ENCODE measurements at places on chromosomes 4 and X.

- DNase-seq = no peak
Observed at GRCh38 chrX:67726018-67726417, 182.2 kb downstream of the AR start.

- no peak for DNase-seq
Observed at GRCh38 chr4:26779224-26779623, 81.4 kb upstream of the STIM2 start.

DNA sequence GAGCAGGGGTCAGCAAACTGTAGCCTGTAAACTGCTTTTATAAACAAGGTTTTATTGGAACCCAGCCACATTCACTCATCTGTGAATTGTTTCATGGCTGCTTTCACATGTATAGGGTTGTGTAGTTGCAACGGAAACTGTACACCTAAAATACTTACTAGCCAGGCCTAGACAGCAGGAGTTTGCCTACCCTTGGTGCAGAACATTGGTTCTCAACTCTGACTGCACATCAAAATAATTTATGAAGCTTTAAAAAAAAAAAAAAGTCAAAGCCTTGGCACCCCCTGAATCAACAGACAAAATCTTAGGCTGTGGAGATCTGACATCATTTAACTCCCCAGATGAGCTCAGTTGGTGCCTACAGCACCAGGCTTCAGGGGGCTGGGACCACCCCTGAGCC lies 27.8 kb downstream of the ADGRA3 start:
- no peak for DNase-seq

DNA sequence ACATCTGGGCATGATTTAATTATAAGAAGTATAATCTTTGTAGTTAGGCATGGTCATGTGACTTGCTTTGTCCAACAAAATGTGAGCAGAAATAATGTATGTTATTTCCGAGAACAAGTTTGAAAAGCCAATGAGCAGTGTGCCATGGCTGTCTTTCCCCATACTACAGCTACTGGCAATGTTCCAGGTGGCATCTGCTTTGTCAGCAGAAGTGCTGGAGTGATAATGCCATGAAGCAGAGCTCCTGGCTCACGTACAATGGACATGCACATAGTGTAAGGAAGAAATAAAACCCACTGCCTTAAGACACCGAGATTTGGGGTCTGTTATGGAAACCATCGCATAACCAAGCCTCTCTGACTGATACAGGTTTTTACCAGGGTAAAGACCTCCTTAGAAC lies 212.6 kb upstream of the RASGEF1B start:
- DNase-seq = no peak

GRCh38 chr4:48022192-48022799 lies 5.7 kb downstream of the NIPAL1 start:
- DNase-seq = no peak

GRCh38 chrX:14916017-14916674 lies 42.9 kb downstream of the MOSPD2 start:
- DNase-seq = no peak

GRCh38 chrX:2514131-2514530 lies 13.4 kb upstream of the DHRSX start:
- no peak for DNase-seq

GRCh38 chrX:108347800-108348199 lies 90.4 kb downstream of the COL4A6 start:
- no peak for DNase-seq

DNA sequence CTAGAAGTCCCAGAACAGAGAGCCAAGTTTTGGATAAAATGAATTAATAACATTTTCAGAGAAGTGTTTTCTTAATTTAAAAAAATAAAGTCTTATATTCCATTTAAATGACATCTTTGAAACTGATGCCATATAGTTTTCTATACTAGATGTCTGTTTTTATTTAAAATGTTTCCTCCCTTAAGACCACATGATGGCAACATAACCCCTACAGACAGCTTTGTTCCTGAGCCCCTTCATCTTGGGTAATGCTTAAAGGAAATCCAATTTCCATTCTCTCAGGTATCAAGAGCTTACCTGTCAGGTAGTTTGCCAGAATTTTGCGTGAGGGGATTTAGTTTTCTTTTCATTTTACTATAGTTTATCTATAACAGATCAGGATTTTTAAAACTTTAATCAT lies 181.4 kb upstream of the UGT8 start:
- no peak for DNase-seq

GRCh38 chr4:68895561-68896198 lies 55.9 kb downstream of the UGT2A3 start:
- DNase-seq = no peak

- DNase-seq = no peak
Observed at GRCh38 chrX:29419774-29420553, 795.4 kb upstream of the MAGEB2 start.

- no peak for DNase-seq
Observed at GRCh38 chrX:112849016-112849415, 8.4 kb upstream of the AMOT start.

DNA sequence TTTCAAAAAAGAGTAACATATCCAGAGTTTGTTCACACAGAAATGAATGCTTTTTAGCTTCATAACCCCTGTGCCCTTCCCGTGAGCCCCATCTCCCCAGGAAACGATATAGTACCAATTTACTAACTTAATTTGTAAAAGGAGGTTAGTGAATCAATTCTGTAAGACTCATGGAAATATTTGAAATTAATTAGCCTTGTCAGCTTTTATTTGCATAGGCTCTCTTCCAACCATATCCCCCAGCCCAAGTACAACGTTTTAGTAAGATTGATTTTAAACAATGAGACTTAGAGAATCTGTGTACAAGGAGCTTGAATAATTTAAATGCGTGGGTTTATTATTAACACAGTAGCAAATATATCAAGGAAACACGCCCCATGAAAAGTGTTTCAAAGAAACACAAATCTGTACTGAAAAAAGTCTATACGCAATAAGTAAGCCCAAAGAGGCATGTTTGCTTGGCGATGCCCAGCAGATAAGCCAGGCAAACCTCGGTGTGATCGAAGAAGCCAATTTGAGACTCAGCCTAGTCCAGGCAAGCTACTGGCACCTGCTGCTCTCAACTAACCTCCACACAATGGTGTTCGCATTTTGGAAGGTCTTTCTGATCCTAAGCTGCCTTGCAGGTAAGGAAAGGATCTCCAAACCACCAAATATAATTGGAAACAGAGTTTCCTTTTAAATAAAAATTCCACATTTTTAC lies at the start of gene VSIG1:
Gene VSIG1, plus strand, starts transcription at position 512 of the 703 bp plus-strand sequence. Its CDS starts 66 bp downstream, at position 578.
- no peak for DNase-seq

DNA sequence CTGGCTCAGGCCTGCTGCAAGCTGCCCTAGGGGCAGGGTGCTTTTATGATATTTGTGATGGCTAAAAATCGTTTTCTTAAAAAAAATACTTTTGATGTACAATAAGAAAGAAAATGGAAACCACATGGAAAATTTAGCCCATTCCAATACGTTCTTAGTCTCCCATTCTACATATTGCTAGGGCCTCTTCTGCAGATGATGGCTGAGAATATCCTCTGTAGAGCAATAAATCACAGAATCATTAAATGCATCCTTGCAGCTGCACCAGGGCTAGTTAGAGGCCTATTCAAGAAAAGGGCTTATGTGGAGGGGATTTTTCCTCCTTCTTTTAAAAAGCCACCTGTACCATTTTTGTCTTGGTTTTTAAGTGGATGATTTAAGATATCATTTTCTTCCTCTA lies 97.6 kb upstream of the C1GALT1C1 start:
- DNase-seq = no peak

GRCh38 chr4:99807666-99808065 lies 9.0 kb upstream of the DAPP1 start:
- no peak for DNase-seq

DNA sequence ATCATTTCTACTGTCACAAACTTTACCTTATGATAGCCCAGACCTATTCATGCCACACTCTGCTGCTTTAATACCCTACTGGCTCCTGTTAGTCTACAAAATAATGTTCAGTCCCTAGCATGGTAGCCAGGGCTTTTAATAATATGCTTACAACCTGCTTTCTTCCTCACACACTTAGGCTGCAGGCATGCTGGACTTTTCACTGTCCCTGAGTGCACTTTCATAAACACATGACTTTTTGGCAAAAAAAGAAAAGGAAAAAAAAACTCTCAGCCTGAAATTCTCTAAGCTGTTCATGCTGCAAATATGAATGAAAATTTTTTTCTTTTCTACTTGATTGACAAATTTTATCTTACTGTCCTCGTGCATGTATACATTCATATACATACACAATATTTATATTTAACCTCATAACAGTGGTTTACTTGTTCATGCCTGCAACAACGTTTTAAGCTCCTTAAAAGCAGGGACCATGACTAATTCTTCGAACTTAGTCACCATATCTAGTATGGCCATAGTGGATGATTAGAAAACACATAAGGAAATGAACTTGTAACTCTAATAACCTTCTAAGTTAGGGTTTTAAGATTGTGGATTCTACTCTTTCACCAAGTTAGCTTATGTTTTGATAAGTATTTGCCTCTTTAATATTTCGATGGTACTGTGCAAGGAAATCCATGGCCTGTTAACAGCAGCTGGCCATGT lies 229.5 kb downstream of the SPCS3 start:
- no peak for DNase-seq

DNA sequence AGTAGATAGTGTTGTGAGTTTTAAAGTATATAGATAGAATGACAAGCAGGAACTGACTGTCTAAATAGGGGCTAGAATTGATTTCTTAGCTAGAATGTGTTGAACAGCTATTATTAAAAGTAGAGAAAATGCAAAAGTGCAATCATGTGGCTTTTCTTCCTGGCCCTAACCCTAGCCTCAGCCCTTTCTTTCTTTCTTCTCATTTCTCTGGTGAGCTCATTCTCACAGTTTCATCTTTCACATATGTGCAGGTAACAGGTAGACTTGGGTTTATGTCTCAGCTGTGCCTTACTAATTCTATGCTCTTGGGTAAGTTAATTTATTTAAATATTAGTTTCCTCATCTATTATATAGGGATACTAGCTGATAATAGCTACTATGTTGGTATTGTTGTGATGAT lies 24.9 kb downstream of the FGF2 start:
- DNase-seq = no peak

GRCh38 chr4:165331823-165332222 lies 4.4 kb downstream of the MSMO1 start:
- DNase-seq = no peak

DNA sequence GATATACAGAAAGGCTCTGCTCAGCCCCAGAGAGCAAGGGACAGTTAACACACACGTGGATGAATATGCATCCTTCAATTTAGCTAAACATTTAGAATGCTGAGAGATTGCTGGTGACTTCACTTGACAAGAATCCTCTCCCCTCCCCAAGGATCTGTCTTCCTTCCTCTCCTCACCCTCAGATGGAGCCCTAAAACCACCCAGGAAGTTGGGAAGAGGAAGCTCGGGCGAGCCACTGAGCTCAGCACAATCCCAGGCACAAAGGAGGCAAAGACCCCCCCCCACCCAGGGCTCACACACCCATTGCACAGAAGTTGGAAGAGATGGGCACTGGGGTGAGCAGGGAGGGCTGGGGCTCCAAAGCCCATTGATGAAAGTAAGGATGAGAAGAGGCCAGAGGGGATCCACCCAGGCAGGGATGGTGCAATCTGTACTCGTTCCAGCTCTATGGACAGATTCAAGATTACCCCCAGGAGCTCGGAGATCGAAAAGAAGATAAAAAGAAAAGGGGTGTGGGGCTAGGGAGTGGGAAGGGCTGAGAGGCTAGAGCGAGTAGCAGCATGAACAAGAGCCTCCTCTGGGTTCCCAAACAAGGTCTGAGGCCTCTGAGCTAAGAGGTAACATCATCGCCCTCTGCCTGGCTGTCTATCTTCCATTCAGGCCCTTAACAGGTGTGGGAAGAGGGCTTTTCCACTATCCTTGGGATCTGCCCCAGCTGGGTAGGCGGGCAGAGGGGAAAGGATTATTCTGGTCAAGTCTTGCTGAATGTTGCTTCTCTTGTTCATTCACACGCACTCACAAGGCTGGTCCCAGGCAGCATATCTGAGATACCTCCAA lies 1.2 kb downstream of the TFE3 start:
- no peak for DNase-seq

DNA sequence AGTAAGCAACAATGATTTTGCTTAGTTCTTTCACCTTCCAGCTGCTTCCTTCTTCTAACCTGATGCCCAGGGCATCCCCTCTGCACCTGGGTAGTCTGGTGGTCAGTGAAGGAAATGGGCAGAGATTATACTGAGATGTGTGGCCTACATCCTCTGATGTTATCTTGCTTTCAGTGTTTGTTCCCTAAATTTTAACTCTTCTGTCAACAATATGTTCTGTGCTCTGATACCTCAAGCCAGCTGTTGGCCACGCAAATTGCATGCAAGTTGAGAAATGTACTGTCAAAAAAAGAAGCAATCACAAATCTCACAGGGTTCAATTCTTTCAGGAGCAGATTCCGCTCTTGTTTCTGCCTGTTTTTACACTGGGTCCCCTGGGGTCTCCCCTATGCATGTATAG lies 73.8 kb downstream of the FBXW7 start:
- DNase-seq = no peak

DNA sequence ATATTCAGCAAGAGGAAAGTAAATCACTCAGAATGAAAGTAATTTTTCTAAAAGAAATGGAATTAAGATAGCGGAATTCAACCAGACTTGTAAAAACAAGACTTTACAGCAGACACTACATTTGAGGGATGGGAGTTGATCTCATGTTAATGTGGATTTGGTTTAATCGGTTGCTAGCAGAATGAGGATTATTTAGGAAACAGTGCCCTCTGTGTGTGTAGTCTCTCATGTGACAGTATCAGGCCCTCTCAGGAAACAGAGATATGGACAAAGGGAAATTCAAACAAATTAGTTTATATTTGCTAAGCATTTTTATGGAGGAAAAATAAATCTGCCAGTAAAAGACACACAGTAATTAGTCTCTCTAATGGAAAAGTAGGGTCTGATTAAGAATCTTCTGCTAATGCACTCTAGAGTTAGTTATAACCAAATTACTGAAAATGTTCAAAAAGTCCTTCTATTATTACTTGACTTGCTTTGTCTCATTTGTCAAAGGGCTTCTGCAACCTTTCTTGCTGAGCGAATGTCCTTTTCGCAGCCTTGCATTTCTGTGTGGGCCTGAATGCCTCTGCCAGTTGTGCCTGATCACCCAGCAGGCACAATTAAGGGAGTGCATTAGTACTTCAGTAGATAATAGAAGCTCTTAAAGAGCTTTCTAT lies 1282.3 kb upstream of the TENM3 start:
- no peak for DNase-seq

DNA sequence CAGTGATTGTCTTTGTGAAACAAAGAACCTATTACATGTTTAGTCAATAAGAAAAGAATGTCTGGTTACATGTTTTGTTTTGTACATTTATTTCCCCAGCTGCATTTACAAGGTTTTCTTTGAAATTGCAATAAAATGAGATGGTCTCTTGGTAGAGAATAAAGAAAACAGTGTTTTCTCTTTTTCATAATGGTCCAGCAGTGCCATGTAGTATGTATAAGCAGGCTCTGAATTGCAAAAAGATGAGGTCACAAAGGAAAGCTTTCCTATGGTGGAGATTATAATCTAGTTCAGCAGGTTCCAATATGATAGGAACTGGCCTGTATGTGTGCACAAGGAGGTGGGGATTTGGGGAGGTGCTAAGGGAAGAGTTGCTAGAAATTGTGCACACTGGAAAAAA lies 1417.3 kb downstream of the STIM2 start:
- no peak for DNase-seq

- no peak for DNase-seq
Observed at GRCh38 chr4:16029262-16029661, 54.6 kb downstream of the PROM1 start.

Measured in CD4-positive, alpha-beta T cell treated with Interleukin-6 at 100 ng/mL for 8 hours (primary cell).